ENCODE measurements at places on chromosomes 5 and 9.

DNA sequence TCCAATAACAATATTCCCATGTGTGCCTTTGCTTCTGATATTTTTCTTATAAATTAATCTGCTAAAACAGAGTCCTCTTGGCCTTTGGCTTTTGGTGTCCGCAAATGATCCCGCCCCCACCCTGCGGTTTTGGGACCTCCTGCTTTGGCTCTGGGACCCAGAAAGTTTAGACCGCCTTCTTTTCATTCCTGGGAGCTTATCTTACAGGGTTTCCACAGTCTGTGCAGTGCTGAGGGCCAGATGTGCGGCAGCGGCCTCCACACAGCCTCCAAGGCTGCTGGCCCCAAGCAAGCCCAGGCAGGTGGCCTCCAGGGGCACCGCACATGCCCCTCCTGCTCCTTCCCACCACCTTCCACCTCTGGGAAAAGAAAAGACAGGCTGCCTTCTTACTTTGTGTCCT lies 191.5 kb downstream of the ERCC6L2 start:
- peak; percentile 55 for DNase-seq

DNA sequence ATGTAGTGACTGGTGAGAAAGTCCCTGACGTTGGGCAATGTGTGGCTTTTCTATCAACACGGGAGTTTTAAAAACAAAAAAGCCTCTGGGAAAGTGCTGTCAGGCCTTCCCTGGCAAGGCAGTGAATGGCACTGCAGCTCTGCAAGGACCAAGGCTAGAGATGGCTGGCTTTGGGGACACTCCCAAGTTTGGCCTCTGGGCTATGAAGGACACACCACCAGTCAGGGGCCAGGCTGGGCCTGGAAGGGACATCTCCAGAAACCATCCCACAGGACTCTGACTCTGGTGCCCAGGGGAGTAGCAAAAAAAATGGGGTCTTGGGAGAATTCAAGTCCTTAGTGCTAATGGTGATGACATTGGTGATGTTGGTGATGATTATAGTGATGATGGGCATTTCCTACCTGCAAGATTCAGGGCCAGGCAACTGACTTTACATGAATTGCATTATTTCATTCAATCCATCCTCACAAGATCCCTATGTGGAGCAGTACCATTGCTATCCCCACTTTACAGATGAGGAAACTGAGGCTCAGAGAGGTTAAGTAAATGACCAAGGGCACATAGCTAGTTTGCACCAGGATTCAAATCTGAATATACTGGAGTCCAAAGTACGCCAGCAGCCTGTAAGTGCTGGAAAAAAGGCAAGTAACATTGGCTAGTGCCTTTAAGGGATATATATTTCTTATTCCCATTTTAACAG lies 2.6 kb upstream of the PPARGC1B start:
- DNase-seq, result no peak

GRCh38 chr5:172905346-172906140 lies 53.7 kb upstream of the RPL26L1 start:
- DNase-seq, result no peak

- DNase-seq, result no peak
Observed at GRCh38 chr5:132069561-132069960, 4.0 kb upstream of the CSF2 start.

DNA sequence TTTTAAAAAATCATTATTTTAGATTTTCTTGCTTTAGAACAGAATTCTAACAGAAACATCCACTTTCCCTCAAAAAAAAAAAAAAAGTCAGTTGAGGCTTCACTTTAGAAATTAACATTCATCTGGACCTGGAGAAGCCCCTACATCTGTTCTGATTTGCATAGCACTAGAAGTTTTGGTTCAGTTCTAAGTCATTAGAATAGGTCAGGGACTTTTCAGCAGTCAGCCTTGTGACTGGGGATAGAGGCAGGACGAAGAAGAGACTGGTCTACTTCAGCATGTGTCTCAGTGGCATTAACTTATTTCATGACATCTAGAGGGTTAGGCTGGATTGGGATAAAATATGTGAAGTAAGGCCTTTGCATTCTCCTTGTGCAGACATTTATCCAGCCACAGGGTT lies 215.8 kb upstream of the DAB2 start:
- DNase-seq, result no peak

DNA sequence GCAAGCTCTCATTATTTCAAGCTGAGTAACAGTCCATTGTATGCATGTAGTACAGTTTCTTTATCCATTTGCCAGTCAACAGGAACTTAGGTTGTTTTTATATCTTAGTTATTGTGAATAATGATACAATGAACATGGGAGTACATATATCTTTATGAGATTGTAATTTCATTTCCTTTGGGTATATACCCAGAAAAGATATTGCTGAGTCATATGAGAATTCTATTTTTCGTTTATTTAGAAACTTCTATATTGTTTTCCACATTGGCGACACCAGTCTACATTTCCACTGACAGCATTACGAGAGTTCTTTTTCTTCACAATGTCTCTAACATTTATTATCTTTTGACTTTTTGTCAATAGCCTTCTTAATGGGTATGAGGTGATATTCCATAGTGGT lies 477.8 kb upstream of the PAPPA start:
- no peak for DNase-seq

GRCh38 chr5:74311961-74312360 lies 328.6 kb downstream of the ENC1 start:
- DNase-seq, result peak; percentile 18

DNA sequence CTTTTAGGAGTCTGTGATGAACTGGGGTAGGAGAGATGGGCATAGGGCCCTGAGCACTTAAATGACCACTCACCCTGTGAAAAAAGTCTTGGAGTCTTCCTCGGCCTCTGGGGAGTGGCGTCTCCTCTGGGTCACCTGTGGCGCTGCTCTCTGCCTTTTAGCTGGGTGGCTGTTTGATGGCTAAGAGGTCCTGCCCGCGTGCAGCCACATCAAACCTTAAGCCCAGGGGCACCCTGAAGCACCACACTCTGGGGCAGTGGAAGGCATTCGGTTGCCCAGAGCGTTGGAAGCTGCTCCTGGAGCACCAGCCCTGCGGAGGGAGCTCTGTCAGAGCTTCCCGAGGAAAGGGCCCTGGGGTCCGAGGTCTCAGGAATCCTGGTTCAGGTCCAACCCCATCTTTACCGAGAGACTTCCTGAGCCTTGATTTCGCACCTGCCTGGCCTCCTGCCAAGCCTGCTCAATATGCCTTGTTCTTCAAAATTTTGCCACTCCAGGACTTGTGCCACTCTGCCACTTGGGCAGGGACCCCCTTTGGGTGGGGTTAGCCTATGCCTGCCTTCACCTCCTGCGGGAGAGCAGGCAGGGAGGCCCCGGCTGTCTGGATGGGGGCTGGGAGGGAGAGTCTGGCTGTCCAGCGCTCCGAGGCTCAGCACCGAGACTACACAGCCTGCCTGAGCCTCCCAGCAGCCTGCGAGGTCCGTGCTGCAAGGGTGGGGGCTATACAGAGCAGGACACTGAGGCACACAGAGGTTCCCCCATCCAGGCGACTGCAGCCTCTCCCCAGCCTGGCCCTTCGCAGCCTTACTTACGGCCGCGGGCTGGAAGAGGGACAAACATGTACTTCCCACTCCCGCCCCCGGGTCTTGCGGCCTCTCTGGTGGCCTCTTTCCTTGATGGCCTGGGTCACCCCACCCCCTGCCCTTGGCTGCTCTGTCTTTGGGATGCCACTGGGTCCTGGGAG lies 63.4 kb upstream of the RNU6ATAC start:
- no peak for DNase-seq

GRCh38 chr5:135990528-135991255 lies 35.9 kb upstream of the LECT2 start:
- DNase-seq, result no peak

GRCh38 chr5:140556438-140556837 lies 835 bp downstream of the SRA1 start:
- peak; percentile 50 for DNase-seq

- DNase-seq, result peak; percentile 48
Observed at GRCh38 chr9:122374885-122375420, 4.1 kb downstream of the PTGS1 start.

GRCh38 chr5:55855509-55855908 lies 4.4 kb downstream of the IL31RA start:
- DNase-seq, result no peak

GRCh38 chr9:22215521-22215920 lies 206.4 kb upstream of the CDKN2B start:
- DNase-seq, result no peak

DNA sequence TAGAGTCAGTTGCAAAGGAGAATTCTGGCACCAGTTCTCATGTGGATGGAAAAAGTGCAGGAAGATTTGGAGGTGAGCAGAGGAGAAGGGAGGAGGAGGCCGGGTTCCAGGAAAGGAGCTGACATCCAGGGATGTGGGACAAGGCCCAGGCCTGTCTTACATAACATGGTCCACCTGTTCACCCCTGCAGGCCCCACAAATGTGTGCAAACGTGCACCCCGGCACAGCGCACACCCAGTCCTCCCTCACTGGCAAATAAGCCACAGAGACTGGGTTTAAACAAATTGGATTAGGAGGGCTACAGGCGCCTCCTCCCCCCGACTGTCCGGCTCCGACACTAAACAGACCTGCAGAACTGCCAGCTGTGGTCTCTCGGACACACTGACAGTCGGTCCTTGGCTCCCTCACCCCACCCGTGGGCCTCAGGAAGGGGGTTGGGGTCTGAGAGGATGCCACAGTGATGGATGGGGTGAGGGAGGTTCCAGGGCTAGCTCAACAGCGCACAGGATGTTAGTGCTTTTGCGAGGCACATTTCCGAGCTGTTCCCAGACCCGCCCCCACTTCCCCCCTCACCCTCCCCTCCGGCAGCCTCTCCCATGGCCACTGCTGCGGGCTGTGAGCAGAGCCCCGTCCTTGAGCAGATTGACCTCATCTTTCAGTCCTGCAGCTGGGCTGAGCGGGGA lies 43.4 kb upstream of the IL17B start:
- DNase-seq, result peak; percentile 95

DNA sequence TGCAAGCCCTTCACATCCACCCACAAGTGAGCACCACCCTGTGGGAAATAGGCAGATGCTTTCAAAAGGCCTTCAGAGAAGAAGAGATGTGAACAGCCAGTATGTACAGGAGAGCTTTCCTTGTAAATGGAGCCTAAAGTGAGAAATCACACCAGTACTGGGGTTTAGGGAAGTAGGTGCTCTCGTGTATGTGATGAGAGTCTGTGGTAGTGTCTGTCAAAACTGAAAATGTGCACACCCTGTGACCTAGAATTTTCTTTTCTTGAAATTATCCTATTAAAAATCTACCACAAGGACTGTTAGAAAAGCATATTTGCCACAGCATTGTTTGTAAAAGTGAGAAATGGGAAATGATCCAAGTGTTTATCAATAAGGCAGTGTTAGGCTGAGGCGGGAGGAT lies 16.6 kb downstream of the OTULINL start:
- no peak for DNase-seq

DNA sequence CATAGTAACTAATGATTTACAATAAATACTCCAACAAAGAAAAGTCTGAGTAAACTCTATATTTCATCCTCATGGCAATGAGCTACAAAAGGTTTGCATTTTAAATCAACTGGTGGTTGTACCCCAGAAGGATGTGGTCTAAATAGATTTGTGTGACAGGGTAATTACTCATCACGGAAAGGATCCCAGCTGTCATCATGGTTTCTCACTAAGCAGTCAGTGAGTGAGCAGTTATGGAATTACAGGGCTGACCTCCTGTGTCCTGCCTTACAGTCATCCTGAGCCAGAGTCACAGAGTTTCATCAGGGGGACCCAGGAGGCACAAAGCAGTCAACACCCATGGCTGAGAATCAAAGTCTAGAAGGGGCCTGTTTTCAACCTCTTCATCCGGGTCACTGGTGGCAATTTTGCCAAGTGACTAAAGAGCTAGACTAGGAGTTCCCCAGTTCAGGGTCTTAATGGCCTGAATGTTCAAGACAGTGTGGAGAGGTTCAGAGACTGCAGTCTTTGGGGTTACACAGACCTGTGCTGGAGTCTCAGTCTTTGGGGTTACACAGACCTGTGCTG lies 210.7 kb upstream of the SLC24A2 start:
- DNase-seq, result peak; percentile 71

DNA sequence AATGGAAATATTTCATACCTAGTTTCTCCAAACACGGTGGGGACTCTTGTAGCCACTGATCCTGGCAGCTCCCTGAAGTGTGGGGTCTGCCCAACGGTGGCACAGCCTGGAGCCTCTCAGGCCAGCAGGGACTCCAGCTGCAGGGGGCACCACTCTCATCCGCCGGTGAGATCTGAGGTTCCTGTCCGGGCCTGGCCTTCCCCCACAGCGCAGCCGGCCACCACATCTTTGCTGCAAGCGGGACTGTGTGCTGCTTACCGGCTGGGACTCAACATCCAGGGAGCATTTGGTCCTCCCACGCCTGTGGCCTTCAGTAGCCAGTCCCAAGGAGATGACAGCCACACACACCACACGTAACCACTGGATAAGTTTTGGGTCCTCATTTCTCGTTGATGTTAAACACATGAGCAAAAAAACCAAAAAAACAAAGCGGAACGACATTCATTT lies 7.7 kb upstream of the NKX2-5 start:
- peak; percentile 66 for DNase-seq

DNA sequence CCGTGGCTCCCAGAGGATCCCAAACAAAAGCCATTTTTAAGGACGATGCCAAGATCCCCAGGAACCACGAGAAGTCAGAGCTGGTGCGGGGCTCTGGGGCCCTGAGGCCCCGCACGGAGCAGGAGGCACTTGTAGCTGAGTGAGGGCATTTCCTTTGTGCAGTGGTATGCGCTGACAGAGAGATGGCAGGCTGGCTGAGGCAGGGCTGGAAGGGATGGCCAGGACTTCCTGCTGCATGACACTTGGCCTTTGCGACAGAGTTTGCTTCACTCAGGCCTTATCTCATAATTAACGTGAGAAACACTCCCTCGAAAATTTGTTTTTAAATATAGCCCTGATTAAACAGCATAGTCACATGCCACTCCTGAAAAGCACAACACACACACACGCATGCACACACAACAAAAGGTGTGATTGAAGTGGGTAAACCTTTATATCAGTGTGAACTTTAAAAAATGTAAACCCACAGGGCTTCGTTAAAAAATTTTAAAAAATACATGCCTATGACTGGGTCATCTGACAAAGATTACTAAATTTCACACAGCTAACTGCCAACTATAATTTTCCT lies 536.6 kb downstream of the PDE4D start:
- DNase-seq, result peak; percentile 89

- no peak for DNase-seq
Observed at GRCh38 chr5:118354797-118355196, 633.5 kb downstream of the DTWD2 start.
